Left lung (tissue), 14 donors: ENCODE measurements at places on chromosomes 13 and 19. TPM values are rescaled to one million over a fixed set of nuclear protein-coding genes. Genes with fewer than 3 reads are reported as not detected.

Gene NLRP9
- not detected for total RNA-seq

DNA sequence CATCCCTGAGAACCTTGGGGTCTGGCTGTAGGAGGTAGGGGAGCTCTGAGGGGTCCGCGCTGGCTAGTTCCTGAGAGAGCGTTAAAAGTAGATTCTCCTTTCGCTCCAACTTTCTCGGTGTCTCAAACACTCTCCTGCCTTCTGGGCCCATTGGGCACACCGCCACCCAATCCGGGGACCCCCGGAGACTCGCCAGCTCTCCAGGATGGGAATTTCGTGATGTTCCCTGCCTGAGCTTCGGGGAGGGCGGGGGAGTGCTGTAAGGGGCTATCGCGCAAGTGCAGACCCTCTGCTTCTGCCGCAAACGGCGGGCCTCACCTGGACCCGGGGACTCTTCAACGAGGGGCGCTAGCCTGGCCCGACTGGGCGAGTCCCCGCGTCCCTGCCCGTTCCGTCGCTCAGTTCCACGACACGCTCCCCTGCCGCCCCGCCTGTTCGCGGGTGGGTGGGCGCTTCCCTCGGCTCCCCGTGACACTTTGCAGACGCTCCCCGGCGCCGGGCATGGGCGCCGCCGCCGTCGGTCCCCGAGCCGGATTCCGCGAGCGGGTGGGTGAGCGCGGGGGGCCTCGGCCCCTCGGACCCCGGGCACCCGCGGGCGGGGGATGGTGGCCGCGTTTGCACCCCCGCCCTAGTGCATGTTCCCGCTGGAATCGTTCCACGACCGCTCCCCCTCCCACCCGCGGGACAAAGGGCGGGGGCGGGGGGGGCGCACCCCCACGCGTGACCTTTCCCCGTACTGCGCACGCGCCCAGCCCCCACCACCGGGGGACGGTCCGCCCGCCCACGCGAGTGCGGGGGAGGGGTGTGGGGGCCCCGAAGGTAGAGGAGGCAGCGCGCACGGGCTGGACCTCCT is at the start of gene CCDC106:
CCDC106 (plus strand) TSS at position 481 of the 853 bp plus-strand sequence. CDS start 835 bp downstream, outside the sequence.
- DNase-seq, result peak; percentile 81

DNA sequence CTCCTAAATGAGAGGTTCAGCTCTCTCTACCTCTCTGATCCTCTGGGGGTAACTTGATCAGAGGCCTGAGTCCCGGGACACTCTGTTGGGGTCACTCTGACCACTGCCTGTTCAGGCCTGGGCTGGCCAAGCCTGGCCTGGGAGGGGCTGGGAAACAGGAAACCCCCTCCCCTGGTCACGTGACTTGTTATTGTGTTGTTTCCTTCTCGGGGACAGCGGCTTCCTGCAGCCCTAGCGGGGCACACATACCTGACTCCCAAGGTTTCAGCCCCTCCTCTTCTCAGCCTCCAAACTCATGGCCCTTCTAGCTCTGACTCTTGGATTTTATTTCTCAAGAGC is at the start of gene USHBP1:
USHBP1 (minus strand) TSS at position 105 of the 339 bp plus-strand sequence. CDS start 446 bp downstream, outside the sequence.
- DNase-seq, result no peak

Gene LRG1
- total RNA-seq, result 17.9 TPM

GRCh38 chr19:10796653-10797052 is 39.4 kb downstream of the TMED1 start:
- no peak for DNase-seq

DNA sequence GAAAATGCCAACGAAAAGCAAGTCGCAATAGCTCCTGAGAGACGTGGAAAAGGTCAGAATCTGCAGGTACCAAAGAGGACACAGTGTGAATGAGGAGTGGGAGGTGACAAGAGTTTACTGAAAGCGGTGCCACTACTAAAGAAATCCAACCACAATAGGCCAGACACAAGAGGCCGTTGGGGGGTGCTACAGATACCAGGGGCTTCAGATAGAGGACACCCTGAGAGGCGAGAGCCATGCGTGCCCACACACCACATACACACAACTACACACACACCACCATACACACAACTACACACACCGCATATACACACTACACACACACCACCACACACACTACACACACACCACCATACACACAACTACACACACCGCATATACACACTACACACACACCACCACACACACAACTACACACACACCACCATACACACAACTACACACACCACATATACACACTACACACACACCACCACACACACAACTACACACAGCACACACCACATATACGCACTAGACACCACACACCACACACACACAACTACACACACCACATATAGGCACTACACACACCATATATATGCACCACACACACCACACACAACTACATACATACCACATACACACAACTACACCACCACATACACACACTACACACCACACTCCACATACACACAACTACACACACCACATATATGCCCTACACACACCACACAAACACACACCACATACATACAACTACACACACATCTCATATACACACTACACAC is 28.5 kb downstream of the CRYL1 start:
- no peak for DNase-seq

GRCh38 chr19:44026622-44027021 is 1.4 kb downstream of the ZNF222 start:
- no peak for DNase-seq

Gene VAV1
- total RNA-seq, result 51.3 TPM

DNA sequence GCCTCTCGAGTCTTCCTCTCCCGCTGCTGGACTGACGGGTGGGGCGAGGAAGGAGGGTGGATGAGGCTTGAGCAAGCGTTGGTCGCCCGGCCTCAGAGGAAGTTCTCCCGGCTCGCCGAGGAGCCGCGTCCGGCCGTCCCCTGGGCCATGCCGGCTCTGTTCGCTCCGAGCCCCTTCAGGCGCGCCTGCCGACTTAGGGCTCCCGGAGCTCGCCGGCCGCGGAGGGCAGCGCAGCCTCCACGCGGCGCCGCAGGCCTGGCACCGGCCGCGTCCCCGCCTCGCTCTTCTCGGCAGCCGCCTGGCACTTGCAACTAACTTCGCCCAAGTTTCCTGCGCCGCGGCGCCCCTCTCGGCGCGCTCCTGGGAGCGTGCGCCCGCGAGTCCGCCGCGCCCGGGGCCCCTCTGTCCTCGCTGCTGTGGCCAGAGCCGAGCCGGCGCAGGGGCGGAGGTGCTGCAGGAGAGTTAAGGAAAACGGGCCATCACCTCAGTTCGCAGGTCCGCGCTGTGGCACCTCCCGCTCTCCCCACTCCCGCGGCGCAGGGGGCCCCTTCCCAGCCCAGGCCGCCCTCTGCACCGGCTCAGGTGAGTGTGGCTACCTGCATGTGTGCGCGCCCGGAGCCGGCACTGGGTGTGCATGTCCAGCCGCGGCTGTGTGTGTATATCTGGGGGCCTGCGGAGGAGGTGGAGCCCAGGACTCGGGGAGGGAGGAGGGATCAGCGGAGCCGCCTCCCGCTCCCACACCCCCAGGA is 641 bp upstream of the SOX21 start:
- DNase-seq, result peak; percentile 76

Gene CGB1
- total RNA-seq, result not detected

Gene DHX34
- total RNA-seq, result 9.4 TPM

DNA sequence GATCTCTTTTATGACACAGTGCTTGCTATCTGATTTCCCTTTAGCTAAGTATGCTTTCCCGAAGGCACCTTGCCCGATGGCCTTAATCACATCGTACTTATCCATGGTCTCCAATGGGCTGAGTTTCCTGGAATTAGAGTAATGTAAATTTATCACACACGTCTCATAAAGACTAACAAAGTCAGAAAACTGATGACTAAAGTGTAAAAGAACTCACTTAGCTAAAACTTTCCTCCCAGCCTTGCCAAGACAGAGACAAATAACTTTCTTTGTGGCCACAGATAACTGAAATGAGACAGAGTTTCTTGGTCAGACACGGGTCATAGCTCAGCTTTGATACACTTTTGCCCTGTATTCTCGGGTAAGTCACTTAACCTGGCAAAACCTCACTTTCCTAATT is 1.5 kb downstream of the NEK5 start:
- DNase-seq, result no peak

DNA sequence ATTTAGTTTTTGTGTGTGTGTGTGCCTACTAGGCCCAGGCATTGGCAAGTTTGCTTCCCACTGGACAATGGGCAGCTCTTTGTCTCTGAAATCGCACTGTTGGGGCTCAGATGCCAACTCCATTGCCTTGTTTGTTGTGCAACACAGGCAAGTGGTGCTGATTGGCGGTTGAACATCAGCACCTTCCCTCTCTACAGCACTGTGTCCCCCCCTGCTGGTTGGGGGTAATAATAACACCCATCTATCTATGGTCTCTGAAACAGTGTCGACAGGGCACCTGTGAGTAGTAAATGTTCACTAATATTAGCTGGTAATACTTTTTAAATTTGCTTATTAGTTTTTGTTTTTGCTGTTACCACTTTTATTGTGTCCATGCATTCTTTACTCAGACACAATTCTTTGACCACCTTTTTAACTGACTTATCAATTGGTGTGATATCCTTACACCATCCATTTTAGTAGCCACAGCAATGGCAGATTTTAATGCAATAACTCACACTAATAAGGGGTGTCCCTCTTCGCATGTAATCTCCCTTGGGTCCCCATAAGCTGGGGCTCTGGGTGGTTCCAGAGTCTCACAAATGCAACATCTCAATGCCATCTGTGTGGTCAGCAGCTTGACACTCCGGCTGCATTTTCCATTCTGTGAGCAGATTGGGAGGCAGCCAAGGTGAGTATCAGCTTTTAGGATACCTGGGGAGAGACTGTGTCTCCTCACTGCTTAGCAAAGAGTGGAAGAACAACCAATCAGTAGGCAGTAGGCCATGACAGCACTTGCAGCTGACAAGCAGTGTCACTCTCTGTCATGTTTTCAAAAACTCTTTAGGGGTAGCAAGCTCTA is 47.7 kb upstream of the UQCRFS1 start:
- DNase-seq, result no peak

- DNase-seq, result no peak
These were observed 76.6 kb downstream of the STOML3 start for GRCh38 chr13:38914070-38914469.

DNA sequence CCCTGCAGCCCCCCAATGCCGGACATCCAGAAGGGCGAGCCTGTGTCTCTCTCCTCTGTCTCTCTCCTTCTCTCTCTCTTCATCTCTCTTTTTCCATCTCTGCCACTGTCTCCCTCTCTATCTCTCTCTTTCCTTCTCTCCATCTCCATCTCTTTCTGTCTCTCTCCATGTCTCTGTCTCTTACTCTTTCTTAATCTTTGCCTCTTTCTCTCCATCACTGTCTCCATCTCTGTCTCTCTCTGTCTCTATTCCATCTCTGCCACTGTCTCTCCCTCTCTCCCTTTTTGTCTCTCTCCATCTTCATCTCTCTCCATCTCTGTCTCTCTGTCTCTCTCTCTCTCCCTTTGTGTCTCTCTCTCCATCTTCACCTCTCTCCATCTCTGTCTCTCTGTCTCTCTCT is 25.7 kb upstream of the TCF3 start:
- DNase-seq, result no peak

Gene PINLYP
- total RNA-seq, result 7.1 TPM

DNA sequence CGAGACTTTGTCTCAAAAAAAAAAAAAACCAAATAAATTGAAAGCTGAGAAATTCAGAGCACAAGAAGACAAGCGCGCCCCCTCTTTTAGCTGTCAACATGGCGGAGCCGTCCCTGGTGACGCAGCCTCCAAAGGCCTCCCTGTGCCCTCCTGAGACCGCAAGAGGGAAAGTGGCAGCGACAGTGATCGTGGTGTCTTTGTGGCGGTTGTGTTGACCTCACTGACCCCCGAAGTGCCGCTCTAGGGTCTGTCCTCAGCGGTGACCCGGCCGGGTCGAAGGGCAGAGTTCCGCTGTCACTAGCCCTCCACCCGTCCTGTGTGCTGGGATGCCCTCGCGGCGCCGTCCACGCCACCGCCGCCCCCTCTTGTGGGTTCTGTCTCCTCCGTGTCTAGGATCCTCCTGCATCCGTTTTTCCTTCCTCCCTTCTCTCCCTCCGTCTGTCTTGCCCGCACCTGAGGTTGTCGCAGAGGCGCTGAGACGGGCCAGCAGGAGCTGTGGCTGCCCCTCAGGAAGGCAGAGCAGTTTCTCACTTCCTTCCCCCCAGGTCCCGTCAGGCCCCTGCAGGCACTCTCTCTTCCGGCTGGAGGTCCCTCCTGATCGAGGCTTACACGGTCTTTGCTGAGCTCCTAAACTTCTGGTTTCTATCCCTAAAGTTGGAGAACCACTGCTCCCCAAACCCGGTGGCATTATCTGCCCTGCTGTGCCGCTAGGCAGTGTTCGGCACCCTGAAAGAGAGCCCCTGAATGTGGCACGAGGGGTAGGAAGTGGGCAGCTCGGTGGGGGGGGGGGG is 7.2 kb downstream of the UHRF1 start:
- DNase-seq, result peak; percentile 44

GRCh38 chr19:51020988-51021651 is 1.6 kb upstream of the KLK10 start:
- no peak for DNase-seq

GRCh38 chr19:43883864-43884263 is 51.2 kb downstream of the ZNF45 start:
- no peak for DNase-seq

DNA sequence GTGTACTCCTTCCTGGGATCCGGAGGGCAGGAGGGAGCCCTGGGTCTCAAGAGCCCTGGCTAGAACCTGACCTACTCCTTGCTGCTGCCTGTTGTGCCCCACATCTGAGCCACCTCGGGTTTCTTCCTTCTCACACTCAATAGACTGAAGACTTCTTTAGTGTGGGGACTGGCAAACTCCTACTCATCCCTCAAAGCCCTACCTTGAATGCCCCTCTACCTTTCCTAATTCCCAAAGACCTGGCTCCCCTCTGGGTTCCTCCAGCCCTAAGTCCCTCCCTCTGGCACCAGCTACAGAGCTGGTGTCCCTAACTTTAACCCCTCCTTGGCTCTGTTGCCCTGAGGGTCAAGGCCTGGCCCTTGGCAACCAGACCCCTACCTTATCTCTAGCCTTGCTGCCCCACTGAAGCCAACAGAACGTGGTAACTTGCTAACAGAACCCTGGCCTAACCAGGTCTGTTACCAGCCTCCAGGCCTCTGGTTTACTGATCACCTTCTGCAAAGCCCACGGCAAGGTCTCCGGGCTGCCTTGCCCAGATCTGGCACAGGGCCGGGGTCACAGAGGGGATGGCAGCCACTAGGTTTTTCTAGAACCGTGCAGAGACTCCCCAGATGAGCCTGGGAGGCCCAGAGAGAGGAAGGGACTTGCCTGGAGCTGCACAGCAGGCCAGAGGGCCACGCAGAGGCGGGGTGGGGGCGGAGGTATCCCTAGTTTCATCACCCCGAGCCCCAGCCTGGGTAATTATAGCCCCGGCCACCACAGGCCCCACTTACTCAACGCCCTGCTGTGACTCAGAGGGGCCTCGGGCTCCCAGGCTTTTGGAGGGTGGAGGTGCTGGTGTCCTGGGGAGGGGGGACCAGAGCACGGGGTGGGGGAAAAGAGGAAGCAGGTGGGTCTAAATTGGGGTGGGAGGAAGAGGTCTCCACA is 15.3 kb downstream of the ZBTB7A start:
- no peak for DNase-seq

Gene CNN1
- 33.1 TPM for total RNA-seq

Gene LHB
- total RNA-seq, result not detected
